GM23248 (cell line): ENCODE measurements at places on chromosomes 4 and X. TPM values are rescaled to one million over a fixed set of nuclear protein-coding genes. Genes with fewer than 3 reads are reported as not detected.

Gene LRP2BP
- 0.13 TPM in 1 of 2 replicates, not detected in the other for total RNA-seq

Gene GIMD1
- total RNA-seq = not detected in 2 replicates

Gene OTUD6A
- not detected in 2 replicates for total RNA-seq

Gene CXCL1
- 12.9 and 14.8 TPM in 2 replicates for total RNA-seq

- H3K4me1 ChIP-seq = peaks cover 27% of the 10 kb centered on the region
- H3K27ac ChIP-seq = peak overlapping the region; percentile 80
- H3K36me3 ChIP-seq = no peaks in the 10 kb centered on the region
- H3K4me3 ChIP-seq = peak overlapping the region; percentile 49
- DNase-seq = peak; percentile 87
Measured at GRCh38 chr4:101356928-101357327, 9.6 kb upstream of the PPP3CA start.

GRCh38 chrX:30888526-30889146 is 418 bp downstream of the TAB3 start:
- H3K27me3 ChIP-seq = no peaks in the 10 kb centered on the region
- peak; percentile 38 for DNase-seq
- no peaks in the 10 kb centered on the region for H3K4me1 ChIP-seq
- no peaks in the 10 kb centered on the region for H3K36me3 ChIP-seq

GRCh38 chr4:102847687-102848086 is 20.3 kb upstream of the UBE2D3 start:
- no peak for DNase-seq
- no peak overlapping the region for H3K4me3 ChIP-seq
- no peak overlapping the region for H3K27ac ChIP-seq
- no peaks in the 10 kb centered on the region for H3K36me3 ChIP-seq

- H3K27me3 ChIP-seq = no peaks in the 10 kb centered on the region
- no peaks in the 10 kb centered on the region for H3K36me3 ChIP-seq
- H3K4me1 ChIP-seq = peaks cover 38% of the 10 kb centered on the region
- H3K4me3 ChIP-seq = peak overlapping the region; percentile 48
- DNase-seq = peak; percentile 88
- peak overlapping the region; percentile 70 for H3K27ac ChIP-seq
Measured at GRCh38 chr4:53962516-53963225, 101.7 kb downstream of the CHIC2 start.

DNA sequence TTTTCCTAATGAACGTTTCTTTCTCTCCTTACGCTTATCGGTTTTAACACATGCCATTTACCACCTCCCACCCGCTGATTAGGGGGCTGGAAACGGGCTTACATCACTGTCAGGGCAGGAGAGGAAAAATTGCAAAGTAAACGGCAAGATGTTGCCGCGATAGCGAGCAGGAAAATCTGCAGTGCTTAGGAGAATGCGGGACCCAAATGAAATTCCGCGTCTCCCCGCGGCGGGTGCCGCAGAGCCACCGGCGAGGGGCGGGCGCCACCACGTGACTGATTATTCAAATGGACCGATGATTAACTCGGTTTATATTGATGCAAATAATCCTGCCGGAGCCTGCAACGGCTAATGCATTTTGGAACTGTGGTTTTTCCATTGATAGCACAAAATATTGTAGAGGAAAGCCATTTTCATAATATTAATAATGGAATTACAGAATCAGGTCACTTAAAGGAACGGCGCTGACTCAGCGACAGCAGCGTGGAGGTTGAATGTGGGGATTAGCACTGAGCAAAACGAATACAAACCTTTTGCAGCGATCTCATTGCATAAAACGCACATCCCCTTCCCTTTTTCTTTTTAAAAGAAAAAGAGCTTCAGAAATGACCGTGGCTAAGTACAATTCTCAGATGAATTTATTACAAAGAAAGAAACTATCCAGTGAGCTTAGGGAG is 224.2 kb downstream of the STIM2 start:
- peak overlapping the region; percentile 33; the same call in 1 of the 2 replicates for H3K4me3 ChIP-seq
- DNase-seq = peak; percentile 26
- H3K36me3 ChIP-seq = no peaks in the 10 kb centered on the region
- H3K27ac ChIP-seq = no peak overlapping the region
- H3K27me3 ChIP-seq = peaks cover 37% of the 10 kb centered on the region

DNA sequence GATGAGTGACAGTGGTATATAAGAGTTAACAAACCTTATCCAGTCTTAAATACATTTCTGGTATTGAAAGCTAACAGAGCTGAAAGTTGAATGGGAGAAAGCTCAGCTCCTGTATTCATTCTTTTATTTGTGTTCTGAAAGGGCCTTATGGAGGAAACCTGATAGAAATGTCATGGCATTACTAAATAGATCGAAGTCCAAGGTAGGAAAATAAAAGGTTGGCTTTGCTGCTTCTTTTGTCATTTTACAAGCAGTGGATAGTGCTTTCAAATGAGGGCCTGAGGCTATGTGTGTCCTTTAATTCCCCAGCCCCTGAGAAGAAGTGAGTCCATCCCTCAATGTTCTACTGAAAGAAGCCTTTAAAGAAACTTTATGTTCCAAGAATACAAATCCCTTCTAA is 974.3 kb upstream of the INTU start:
- no peaks in the 10 kb centered on the region for H3K36me3 ChIP-seq
- no peak overlapping the region for H3K4me3 ChIP-seq
- H3K4me1 ChIP-seq = no peaks in the 10 kb centered on the region
- no peak for DNase-seq

DNA sequence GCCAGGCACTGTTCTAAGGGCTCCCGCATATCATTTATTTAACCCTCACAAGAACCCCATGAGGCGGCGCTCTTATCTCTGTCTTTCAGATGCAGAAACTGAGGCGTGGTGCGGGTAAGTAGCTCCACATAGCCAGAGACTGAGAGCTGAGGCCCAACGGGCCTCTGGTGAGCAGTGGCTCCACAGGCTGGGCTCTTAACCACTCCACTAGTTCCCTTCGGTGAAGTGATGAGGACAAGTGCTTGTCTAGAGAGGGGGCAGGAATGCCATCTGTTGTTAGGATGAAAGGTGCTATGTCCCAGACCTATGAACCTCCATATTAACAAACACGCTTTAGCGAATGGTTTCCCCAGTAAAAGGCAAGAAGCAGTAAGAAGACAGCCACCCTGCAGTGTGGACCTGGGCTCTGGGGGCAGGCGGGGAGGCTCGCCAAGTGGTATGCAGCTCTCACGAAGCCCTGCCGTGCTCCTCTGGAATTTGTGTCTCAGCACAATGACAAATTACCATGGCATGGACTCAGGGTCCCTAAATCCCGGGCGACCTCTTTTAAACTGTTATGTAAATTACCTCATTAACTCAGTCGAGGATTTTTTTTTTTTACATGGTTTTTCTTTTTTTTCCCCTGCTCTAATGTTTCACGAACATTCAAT is 20.9 kb upstream of the S100G start:
- no peaks in the 10 kb centered on the region for H3K36me3 ChIP-seq
- H3K27me3 ChIP-seq = no peaks in the 10 kb centered on the region
- no peak for DNase-seq
- H3K4me3 ChIP-seq = no peak overlapping the region
- H3K27ac ChIP-seq = no peak overlapping the region

- H3K36me3 ChIP-seq = peaks cover 84% of the 10 kb centered on the region
- peak; percentile 20 for DNase-seq
Measured at GRCh38 chrX:45748369-45748774, 547.7 kb upstream of the DIPK2B start.

GRCh38 chrX:107715331-107716117 is 60.1 kb downstream of the TSC22D3 start:
- H3K27ac ChIP-seq = peak overlapping the region; percentile 95
- no peaks in the 10 kb centered on the region for H3K27me3 ChIP-seq
- DNase-seq = peak; percentile 61
- H3K4me3 ChIP-seq = peak overlapping the region; percentile 91
- peaks cover 50% of the 10 kb centered on the region for H3K4me1 ChIP-seq

- no peaks in the 10 kb centered on the region for H3K36me3 ChIP-seq
- H3K4me1 ChIP-seq = peaks cover 7% of the 10 kb centered on the region; the same call in 1 of the 2 replicates
- no peak overlapping the region for H3K27ac ChIP-seq
Measured at GRCh38 chr4:139030614-139031235, 15.1 kb downstream of the NOCT start.

DNA sequence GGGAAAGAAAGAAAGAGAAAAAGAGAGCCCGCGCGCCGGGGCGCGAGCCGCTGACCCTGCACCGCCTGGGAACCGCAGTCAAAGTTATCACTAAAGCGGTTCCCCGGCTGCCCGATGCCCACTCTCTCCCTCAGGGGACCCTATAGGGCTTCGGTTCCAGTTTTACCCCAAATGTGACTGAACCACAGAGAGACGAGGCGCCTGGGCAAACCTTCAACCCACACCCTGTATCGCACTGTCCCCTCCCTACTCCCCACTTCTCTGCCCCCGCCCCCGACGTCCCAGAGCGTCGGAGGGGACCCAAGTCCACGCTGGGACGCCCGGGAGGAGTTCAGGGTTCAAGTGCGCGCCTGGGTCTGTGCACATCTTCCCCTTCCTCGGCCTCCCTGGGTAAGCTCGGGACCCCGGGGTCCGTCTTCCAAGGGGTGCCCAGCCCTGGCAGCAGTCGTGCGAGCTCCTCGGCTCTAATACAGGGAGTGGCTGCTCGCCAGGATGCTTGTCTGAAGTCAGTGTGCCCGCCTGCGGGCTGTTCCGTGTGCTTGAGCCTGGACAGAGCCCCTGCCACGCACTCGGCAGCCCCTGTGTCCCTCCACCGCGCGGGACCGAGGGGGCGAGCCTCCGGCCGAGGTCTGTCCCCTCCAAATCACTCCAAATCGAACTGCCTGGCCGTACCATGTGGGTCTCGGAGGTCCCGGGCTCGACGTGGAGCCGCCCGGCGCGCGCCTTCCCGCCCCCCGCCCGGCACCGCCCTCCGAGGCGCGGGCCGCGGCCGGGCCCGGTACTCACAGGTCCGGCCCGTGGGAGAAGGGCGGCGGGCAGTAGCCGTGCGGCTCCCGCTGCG is 960 bp downstream of the TRPC3 start:
- no peaks in the 10 kb centered on the region for H3K4me1 ChIP-seq
- peak overlapping the region; percentile 73 for H3K4me3 ChIP-seq
- peaks cover 71% of the 10 kb centered on the region for H3K27me3 ChIP-seq
- DNase-seq = peak; percentile 50
- no peak overlapping the region for H3K27ac ChIP-seq
- no peaks in the 10 kb centered on the region for H3K36me3 ChIP-seq

GRCh38 chrX:153725039-153725831 is 579 bp downstream of the ABCD1 start:
- peak overlapping the region; percentile 72 for H3K27ac ChIP-seq
- DNase-seq = no peak
- H3K36me3 ChIP-seq = no peaks in the 10 kb centered on the region; the same call in 1 of the 2 replicates
- no peaks in the 10 kb centered on the region for H3K27me3 ChIP-seq
- peak overlapping the region; percentile 64 for H3K4me3 ChIP-seq
- peaks cover 18% of the 10 kb centered on the region; the same call in 1 of the 2 replicates for H3K4me1 ChIP-seq

GRCh38 chrX:30786374-30786773 is 102.7 kb downstream of the TAB3 start:
- H3K4me3 ChIP-seq = no peak overlapping the region
- H3K36me3 ChIP-seq = no peaks in the 10 kb centered on the region
- no peak overlapping the region for H3K27ac ChIP-seq

GRCh38 chr4:108003982-108004515 is 14.4 kb downstream of the HADH start:
- H3K4me3 ChIP-seq = no peak overlapping the region
- no peak overlapping the region for H3K27ac ChIP-seq
- no peaks in the 10 kb centered on the region for H3K36me3 ChIP-seq
- no peak for DNase-seq
- H3K4me1 ChIP-seq = peaks cover 11% of the 10 kb centered on the region
